ENCODE measurements at places on chromosomes 16 and 17.

DNA sequence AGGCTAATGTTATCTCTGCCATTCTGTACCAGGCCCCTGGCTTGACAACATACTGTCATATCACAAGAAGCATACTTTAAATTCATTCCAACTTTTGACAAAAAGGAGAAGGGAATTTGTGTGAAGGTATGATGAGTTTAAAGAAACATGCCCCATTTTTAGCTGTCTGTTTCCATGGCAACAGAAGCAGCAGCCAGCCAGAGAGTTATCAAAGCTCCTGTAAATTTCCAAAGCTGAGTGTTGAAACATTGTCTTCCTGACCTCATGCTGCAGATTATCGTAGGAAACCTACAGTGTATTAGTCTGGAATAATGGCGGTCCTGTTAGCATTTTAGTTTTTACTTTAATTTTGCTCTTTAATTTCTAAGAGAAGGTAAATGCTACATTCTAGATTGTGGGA is 124.9 kb downstream of the MRTFB start:
- DNase-seq, result no peak

GRCh38 chr17:83099570-83100181 is 20.3 kb downstream of the METRNL start:
- DNase-seq, result no peak

GRCh38 chr16:29927070-29927905 is 1.3 kb upstream of the KCTD13 start:
- no peak for DNase-seq

- no peak for DNase-seq
Observed at GRCh38 chr17:83095016-83095415, 15.6 kb downstream of the METRNL start.

GRCh38 chr17:44343510-44344209 is 1.4 kb upstream of the GRN start:
- DNase-seq, result no peak

GRCh38 chr16:86653285-86654006 is 75.1 kb downstream of the FOXL1 start:
- no peak for DNase-seq

DNA sequence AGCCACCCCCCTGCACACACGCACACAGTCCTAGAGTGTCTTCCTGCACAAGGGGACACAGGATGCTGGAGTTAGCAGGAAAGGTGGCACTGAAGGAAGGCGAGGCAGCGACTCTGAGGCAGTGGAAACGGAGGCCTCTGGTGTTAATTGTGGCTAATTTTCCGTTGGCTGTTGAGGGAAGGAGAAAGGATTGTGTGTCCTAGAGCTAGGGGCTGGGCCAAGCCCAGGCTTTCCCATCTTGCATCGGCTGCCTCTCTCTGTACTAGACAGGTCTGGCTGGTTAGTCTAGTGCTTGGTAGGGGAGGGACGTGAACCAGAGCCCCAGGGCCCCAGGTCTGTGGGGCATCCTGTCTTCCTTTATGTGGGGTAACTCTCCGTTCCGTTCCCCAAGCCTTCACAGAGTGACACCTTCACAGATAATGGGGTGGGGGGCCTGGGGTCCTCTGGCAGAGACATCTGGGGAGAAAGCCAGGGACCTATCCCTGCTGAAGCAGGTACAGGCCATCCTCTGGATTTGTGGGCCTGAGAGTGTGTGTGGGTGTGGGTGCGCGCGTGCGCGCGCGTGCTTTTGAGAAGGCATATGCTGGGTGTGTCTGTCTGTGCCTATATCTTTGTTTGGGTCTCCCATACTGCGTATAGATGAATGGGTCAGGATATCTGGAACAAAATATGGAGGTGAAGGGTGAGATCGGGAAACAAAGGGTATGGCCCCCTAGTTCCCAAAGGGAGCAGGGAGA is at the start of gene CHD3:
CHD3 (plus strand) TSS at position 606 of the 737 bp plus-strand sequence. CDS start 212 bp downstream, outside the sequence.
- DNase-seq, result no peak

GRCh38 chr17:55263569-55264277 is 1.0 kb upstream of the HLF start:
- no peak for DNase-seq

DNA sequence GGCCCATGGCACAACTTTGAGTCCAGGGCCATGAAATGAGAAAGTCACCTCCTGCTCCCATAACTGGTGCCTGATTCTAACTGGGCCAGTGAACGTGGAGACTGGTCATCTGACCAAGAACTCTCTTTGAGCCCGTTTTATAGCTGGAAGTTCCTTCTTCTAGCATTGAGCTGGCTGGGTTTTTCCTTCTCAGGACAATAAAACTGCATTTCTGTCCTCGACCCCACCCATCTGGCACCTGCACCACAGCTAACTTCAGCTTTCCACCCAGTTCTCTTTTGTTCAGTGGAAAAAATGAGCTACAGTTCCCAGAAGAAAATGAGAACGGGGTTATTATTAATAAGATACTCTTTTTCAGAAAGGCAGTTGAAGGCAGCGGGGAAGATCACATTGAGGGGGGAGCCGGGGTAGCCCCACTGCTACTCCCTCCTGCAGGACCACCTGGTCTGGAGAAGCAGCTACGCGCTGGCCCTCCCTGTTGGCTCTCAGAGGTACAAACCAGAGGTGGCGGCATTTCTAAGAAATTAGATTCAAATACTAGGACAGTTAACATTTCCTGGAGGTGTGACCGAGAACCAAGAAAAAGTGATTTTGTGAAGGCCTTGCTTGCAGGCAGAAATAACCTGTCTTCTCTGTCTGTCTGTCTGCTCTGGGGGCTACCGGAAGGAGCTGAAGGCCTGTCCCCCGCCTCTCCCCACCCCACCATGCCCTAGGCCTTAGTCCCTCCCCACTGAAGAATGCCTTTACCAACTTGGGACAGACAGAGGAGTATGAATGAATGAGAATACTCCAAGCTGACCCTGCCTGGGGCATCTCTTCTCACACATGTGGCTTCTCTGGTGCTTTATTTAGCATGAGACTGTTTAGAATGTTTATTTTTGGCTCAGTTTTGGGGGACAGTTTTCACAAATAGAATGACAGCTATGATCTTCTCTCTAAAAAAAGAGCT is 123.9 kb downstream of the XYLT1 start:
- no peak for DNase-seq

DNA sequence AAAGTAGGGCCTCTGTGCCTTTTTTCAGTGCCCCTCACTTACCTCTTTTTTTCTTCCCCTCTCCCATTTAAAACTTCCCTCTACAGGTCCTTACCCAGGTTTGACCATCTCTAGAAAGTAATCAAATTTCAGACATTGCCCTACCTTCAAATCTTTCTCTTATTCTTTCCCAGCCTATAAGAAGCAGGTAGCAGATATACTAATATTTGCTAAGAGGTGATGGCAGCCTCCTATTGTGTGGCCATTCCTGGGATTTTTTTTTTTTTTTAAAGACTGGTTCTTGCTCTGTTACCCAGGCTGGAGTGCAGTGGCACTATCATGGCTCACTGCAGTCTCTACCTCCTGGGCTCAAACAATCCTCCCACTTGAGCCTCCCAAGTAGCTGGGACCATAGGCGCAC is 111.1 kb upstream of the HAS3 start:
- DNase-seq, result no peak

GRCh38 chr16:81319221-81319912 is 4.6 kb downstream of the GAN start:
- DNase-seq, result no peak

- no peak for DNase-seq
Observed at GRCh38 chr17:17701658-17702057, 20.4 kb downstream of the RAI1 start.

GRCh38 chr16:6884002-6884401 is 448.6 kb upstream of the RBFOX1 start:
- no peak for DNase-seq

DNA sequence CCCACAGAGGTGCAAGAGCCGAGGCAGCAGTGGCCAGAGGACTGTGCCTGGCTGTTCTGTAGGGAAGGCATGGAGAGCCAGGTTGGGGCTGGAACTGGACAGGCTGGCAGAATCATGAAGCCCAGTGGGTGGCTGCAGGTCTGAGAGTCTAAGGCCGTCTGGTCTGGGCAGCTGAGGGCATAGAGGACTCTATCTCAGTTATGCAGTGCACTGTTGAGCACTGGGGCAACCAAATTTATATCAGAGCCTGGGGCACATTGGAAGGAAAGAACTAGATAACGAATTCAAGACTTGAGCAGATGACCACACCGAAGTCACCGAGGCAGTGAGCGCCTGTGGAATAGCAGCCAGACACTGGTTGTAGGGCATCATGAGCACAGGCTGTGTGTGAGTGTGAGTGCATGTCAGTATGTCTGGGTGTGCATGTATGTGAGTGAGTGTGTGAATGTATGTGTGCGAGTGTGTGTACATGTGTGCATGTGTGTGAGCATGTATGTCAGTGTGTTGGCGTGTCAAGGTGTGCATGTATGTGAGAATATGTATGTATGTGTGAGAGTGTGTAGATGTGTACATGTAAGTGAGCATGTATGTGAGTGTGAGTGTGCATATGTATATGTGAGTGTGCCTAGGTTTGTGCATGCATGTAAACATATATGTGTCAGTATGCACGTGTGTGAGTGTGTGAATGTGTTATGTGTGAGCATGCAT is 37.0 kb downstream of the RGS9 start:
- no peak for DNase-seq

- DNase-seq, result no peak
Observed at GRCh38 chr16:12178251-12178990, 201.9 kb downstream of the SNX29 start.

GRCh38 chr17:15951368-15952047 is 6.6 kb downstream of the ADORA2B start:
- no peak for DNase-seq

- DNase-seq, result no peak
Observed at GRCh38 chr16:57914244-57915173, 56.4 kb downstream of the CNGB1 start.

GRCh38 chr17:50076591-50077235 is 18.4 kb upstream of the PDK2 start:
- no peak for DNase-seq

- no peak for DNase-seq
Observed at GRCh38 chr16:53752560-53752959, 48.6 kb downstream of the FTO start.

- no peak for DNase-seq
Observed at GRCh38 chr16:48820379-48820778, 210.4 kb upstream of the N4BP1 start.

GRCh38 chr16:81263470-81264220 is 25.2 kb downstream of the BCO1 start:
- no peak for DNase-seq

DNA sequence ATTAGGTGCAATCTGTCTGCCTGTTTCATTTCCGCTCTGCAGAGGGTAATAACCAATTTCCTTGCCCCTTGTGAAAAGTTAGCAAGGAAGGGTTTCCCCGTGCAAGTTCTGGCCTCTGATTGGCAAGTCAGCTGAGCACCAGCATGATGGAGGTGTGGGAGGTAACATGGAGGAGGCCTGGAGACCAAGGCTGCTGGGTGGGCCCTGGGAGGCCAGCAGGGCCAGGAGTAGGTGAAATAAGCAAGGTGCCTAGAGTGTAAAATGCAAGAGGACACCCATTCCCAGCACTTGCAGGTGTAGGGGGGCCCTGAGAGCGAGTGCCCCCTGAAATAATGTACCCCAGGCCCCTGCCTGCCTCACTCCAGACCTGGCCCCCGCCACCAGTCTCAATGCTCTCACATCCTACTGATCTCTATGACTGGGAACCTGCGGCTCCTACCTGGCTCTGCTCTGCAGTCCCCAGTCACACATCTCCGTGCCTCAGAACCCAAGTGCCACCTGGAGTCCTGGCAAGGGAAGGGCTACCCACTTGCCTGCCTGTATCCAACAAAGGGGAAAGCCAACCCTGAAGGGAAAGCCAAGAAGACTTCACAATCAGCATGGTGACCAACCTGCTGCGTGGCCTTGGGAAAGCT is 116.2 kb downstream of the C16orf78 start:
- no peak for DNase-seq

GRCh38 chr16:75116081-75116910 is at the start of gene LDHD:
Gene LDHD, minus strand, starts transcription at chr16:75116780. Its CDS starts 60 bp downstream, at chr16:75116720.
- no peak for DNase-seq

GRCh38 chr17:66073384-66073783 is 118.5 kb downstream of the CEP112 start:
- no peak for DNase-seq

DNA sequence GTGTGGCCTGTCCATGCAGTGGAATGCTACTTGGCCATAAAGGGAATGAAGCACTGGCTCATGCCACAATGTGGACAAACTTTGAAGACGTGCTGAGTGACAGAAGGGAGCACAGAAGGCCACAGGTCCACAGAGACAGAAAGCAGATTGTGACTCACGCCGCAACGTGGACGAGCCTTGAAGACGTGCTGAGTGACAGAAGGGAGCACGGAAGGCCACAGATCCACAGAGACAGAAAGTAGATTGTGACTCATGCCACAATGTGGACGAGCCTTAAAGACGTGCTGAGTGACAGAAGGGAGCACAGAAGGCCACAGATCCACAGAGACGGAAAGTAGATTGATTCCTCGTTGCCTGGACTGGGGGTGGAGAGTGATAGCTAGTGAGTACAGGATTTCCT is 19.2 kb downstream of the ZC3H18 start:
- no peak for DNase-seq

- no peak for DNase-seq
Observed at GRCh38 chr16:77344341-77344740, 90.5 kb downstream of the ADAMTS18 start.

DNA sequence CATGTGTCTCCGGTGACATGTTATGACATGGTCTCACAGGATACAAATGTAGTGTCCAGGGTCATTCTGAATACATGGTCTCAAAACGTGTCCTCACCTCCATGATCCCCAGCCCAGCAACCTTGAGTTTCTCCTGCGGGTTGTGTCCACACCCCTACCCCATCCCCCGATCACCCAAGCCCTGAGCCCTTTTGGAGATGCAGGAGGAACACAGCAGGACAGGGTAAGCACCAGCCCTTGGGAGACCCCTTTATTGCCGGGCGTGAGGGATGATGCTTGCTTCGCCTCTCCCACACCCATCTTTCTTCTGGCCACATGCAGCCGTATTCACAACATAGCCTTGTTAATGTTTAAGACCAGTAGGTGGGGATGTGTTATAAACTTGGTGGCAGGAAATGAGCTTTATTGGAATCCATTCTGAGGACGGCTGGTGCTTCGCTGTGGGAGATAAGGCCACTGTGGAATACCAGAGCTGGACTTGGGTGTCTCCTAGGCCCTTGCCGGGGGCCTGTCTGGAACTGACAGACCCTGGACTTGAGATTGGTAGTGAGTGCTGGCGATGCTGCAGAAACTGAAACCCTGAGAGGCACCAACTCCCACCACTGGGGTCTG is 5.5 kb downstream of the TMEM132E start:
- no peak for DNase-seq

- no peak for DNase-seq
Observed at GRCh38 chr17:81200695-81201580, 21.8 kb downstream of the CEP131 start.

DNA sequence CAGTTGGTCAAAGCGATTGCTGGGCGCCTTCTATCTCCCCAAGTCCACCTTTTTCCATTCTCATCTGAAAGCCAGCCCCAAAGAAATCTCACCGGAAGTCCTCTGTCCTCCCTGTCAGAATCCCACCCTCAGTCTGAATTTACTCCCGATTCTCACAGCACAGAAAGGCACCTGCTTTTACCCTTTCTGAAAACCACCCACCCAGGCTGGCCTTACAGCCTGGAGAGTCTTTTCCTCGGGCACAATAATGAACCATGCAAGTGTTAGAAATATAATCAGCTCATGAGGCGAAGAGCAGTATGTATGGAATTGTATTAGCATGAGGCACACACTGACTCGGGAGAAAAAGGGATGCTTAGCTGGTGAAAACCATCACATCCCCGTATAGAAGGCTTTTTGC is 1.2 kb upstream of the ZFHX3 start:
- DNase-seq, result no peak
